ENCODE measurements at places on chromosomes 2 and 18. TPM values are rescaled to one million over a fixed set of nuclear protein-coding genes. Genes with fewer than 3 reads are reported as not detected.

Gene HOXD1
- not detected for total RNA-seq

Gene LYG2
- not detected for total RNA-seq

Gene SDC1
- 0.63 TPM for total RNA-seq

Gene IL18R1
- 50.2 TPM for total RNA-seq

Gene RUFY4
- total RNA-seq = 1.8 TPM

Gene CD8B2
- 0.09 TPM for total RNA-seq

Gene NRP2
- total RNA-seq = 64.4 TPM

Gene DDX18
- 157 TPM for total RNA-seq

Gene FOXD4L1
- total RNA-seq = 0.17 TPM

Gene HOXD10
- total RNA-seq = not detected

Gene CD207
- total RNA-seq = not detected

Gene MYO5B
- 0.07 TPM for total RNA-seq

Gene CCDC74A
- 2.3 TPM for total RNA-seq

Gene PPP1R7
- 111 TPM for total RNA-seq

Gene TCF7L1
- not detected for total RNA-seq

Gene AFG3L2
- total RNA-seq = 71.8 TPM

Gene NDUFV2
- 360 TPM for total RNA-seq

Gene ID2
- total RNA-seq = 299 TPM

Gene AQP12B
- not detected for total RNA-seq

Gene RAPGEF4
- 0.37 TPM for total RNA-seq

Gene NLRC4
- total RNA-seq = 0.19 TPM

Gene MATN3
- total RNA-seq = not detected

Gene DARS1
- total RNA-seq = 160 TPM

Gene RFX8
- 0.49 TPM for total RNA-seq

Gene PARD3B
- 0.50 TPM for total RNA-seq

Gene EIF2AK3
- 22.8 TPM for total RNA-seq

Gene SNRPD1
- 182 TPM for total RNA-seq

Gene CXCR4
- 92.7 TPM for total RNA-seq

Gene GPC1
- 6.6 TPM for total RNA-seq

Gene ALPG
- not detected for total RNA-seq

Gene HMSD
- total RNA-seq = 25.0 TPM

Gene GALNT1
- total RNA-seq = 50.8 TPM

Gene SAG
- total RNA-seq = not detected

Gene POLR1A
- total RNA-seq = 73.5 TPM

Gene SKOR2
- total RNA-seq = not detected

Gene ABCG8
- not detected for total RNA-seq

Gene EML6
- 0.83 TPM for total RNA-seq

Gene GDF7
- total RNA-seq = 0.26 TPM

Gene SPRED2
- total RNA-seq = 7.7 TPM

Gene RAB27B
- total RNA-seq = 0.45 TPM

Gene DNAH7
- total RNA-seq = not detected

Gene GAL3ST2
- 1.2 TPM for total RNA-seq

Gene TCF23
- not detected for total RNA-seq

Gene UCN
- total RNA-seq = 1.9 TPM

Gene B3GNT7
- not detected for total RNA-seq

Gene CRYGC
- not detected for total RNA-seq

Gene SPATA3
- not detected for total RNA-seq

Gene HS6ST1
- total RNA-seq = 20.1 TPM

Gene RTP5
- 0.07 TPM for total RNA-seq

Gene UGT1A8
- total RNA-seq = not detected

Gene ACMSD
- total RNA-seq = not detected

Gene ASPRV1
- total RNA-seq = 1.4 TPM

Gene RGPD4
- not detected for total RNA-seq

Gene PDE11A
- total RNA-seq = not detected

Gene DES
- total RNA-seq = not detected
